ENCODE measurements at places on chromosomes 1 and 21.

GRCh38 chr1:91374086-91374485 is 30.6 kb downstream of the HFM1 start:
- no peak for DNase-seq

DNA sequence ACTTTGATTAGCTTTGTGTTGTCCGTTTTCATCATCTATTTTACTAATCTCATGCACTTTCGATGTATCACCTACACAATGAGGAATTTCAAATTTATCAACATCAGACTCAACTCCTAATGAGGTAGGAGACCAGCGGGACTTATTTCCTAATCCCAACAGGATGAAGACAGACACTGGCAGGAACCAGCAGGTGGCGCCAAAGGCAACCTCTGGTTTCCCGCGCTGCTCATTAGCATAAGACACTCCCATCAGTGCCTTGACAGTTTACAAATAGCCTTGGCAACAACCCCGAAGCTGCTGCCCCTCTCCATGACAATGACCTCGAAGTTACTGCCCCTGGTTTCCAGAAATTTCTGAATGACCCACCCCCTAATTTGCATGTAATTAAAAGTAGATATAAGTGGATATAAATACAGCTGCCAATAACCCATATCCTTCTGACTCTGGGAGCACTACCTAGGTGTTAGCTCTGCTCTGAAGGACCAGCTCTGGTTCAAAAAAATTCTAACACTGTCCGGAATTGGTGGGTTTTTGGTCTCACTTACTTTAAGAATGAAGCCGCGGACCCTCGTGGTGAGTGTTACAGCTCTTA is 974.8 kb downstream of the ADGRL2 start:
- DNase-seq: peak; percentile 31

DNA sequence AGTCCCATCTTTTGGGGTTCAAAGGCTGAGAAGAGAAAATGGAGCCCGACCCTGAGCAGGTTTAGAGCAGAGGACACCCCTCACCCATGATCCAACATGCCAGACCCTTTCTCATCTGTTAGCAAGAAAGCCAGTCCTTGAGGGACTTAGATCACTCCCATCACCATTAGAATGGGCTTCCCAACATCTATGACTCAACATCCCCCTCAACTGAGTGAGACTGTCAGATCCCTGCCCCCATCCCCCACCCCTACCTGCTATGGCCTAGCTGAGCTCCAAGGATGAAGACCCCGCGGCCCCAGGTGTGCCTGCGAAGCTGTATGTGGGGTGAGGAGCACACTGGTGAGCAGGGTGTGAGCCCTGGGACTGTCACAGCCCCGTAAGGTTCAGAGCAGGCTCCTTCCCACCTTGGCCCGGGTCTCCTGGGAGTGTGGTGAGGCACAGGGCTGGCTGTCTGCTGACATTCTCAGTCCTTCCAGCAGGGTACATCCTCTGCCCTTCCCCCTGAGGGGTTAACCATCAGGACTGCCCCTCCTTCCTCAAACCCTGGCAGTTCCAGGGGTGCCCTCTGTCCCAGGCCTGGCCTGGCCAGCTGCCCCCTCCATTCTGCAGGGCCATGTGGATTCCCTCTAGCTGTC is 21.4 kb upstream of the BLACAT1 start:
- DNase-seq: no peak

- no peak for DNase-seq
Measured at GRCh38 chr1:99173282-99173681, 91.0 kb upstream of the PLPPR4 start.

DNA sequence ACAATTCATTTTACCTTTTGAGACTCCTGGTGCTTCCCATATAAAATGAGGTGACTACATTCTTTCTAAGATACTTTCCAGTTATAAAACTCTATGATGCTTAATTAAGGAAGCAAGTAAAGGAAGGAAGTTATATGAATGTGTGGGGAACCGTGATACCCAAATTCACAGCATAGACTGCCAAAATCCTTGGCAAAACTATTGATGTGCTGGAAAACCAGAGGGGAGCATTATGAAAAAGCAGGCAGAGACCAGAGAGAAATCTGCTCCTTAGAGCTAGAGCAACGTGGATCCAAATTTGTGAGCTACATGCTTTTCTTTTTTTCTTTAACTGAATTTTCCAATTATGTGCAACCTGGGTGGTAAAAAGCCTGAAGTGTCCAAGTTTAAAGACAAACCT is 201.4 kb upstream of the USP25 start:
- no peak for DNase-seq

- DNase-seq: no peak
Measured at GRCh38 chr21:44379991-44380865, 26.8 kb downstream of the TRPM2 start.

DNA sequence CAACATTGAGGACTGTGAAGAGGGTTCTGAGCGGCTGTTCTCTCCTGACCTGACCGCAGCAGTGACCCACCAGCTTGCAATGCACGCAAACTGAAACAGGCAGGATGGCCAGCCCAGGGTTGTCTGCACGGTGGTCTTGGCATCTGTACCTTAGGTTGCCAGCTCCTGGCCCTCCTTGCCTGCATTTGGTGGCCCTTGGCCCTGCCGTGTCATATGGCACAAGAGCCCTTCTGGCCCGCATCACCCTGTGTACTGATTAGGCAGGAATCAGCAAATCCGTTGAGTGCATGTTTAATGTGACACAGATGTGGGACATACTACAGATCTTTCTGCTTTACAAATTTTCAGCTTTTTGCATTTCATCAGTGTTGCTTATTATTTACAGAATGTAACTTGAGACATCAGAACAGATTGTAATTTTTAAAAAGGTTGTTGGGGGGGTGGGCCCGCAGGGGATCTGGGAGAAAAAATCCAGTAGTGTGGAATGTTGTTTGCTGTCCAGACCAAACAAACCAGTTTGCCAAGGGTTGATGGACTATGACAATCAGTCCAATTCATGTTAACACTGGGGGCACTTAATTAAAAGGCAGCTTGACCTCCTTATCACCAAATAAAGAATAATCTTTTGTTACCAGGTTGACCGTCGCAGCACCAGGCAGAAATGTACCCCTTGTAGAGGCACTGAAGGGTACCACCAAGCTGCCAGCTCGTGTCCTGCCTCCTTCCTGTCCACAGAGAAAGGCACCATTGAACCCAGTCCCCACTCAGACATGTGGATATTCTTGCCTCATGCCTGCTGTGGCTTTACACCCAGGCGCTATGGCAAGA is 132.6 kb downstream of the DHRS3 start:
- no peak for DNase-seq

DNA sequence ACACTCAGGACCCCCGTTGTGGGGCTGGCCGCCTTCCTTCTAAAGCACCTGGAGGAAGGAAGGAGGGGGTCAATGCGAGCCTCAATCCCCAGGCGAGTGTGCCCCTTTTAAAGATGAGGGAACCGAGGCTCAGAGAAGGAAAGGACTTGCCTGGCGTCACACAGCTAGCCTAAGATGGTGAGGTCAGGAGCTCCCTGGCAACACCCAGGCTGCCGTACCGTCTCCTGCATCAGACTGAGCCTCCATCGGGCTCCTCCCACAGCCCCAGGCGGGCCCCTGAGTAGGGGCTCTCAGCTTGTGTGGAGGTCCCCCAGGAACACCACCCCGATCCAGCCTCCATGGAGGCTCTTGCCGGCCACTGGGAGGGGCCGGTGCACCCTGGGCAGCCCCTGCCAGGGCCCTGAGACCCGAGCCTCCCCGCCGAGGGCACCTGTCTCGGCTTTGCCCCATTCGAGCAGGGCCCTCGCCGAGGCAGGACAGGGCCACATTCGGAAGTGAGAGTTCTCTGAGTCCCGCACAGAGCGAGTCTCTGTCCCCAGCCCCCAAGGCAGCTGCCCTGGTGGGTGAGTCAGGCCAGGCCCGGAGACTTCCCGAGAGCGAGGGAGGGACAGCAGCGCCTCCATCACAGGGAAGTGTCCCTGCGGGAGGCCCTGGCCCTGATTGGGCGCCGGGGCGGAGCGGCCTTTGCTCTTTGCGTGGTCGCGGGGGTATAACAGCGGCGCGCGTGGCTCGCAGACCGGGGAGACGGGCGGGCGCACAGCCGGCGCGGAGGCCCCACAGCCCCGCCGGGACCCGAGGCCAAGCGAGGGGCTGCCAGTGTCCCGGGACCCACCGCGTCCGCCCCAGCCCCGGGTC is at the start of gene AIRE:
AIRE (plus strand) TSS at position 739 of the 855 bp plus-strand sequence. CDS start 131 bp downstream, outside the sequence.
- no peak for DNase-seq

DNA sequence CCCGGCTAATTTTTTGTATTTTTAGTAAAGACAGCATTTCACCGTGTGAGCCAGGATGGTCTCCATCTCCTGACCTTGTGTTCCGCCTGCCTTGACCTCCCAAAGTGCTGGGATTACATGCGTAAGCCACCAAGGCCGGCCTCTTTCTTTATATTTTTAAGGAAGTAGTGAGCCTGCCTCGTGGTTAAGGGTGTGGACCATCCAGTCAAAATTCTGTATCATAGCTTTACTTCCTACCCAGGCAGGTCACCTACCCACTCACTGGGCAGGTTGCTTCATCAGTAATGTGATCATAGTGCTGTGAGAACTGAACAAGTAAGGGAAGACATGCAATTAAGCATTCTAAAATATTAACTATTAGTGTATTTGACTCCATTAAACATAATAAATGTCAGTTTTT is 8.1 kb upstream of the ACOT7 start:
- no peak for DNase-seq

DNA sequence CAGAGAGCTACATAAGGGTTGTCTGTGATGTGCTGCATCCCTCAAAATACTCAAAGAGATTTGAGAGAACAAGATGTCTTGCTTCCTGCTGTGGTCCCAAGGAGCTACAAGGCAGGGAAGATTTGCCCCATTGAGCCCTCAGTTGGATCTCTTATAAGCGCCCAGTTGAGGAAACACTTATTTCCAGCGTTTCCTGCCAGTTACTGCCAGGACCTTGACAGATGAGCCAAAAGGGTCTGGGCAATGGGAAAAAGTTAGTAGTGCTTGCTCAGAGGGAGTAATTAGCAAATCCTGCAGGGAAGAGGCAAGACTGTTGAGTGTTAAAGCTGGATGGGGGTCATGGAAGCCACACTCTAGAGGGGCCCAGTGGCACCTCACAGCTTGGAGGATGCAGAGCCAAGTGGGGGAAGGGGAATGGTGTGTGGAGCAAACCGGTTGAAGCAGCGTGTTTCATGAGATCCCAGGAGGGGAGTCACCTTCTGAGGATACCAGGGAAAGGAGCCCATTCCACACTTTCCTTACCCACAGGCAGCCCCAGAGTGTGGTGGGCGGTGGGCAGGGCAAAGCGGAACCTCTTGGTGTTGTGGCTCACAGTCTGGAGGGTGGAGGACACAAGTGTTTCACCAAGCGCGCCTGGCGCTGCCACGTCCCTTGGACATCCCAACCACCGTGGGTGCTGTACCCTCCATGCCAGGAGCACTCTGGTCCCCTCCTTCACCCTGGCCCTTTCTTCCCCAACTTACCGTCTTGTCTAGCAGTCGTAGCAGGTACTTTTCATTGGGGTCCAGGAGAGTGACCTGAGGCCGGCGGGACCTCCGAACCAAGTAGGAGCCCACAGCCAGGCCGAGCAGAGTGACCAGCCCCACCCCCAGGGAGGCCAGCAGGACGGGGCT is 805 bp downstream of the CYB5R1 start:
- no peak for DNase-seq

DNA sequence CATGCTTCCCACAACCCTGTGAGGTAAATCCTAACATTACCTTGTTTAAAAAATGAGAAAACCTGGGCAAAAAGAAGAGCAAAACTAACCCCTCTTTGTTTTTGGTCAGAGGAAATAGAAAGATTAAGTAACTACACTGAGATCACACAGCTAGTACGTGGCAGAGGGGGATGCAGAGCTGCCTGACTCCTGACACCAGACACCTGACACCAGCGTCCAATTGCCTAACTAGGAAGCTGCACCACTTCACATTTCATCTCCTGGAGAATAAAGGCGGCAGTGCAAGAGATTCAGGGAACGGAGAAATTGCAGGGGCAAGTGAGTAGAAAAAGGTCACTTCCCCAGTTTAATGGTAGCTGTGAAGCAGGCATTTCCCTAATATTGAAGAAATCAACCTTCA is 229.3 kb upstream of the PTBP2 start:
- DNase-seq: no peak

- DNase-seq: no peak
Measured at GRCh38 chr1:181793831-181794230, 267.7 kb downstream of the ZNF648 start.

GRCh38 chr1:203057911-203058675 is 27.7 kb downstream of the MYOG start:
- peak; percentile 71 for DNase-seq

Data from putamen (tissue), 1 donor.